ENCODE measurements at places on chromosomes 16 and 17. TPM values are rescaled to one million over a fixed set of nuclear protein-coding genes. Genes with fewer than 3 reads are reported as not detected.

- H3K4me3 ChIP-seq: no peak overlapping the region
- no peak overlapping the region for H3K27ac ChIP-seq
- DNase-seq: no peak
- H3K4me1 ChIP-seq: no peaks in the 10 kb centered on the region
These were observed 161.0 kb downstream of the CCDC182 start for GRCh38 chr17:57584050-57584551.

- no peak overlapping the region for H3K4me3 ChIP-seq
- no peak overlapping the region for H3K27ac ChIP-seq
- no peak for DNase-seq
- peaks cover 14% of the 10 kb centered on the region for H3K36me3 ChIP-seq
- no peaks in the 10 kb centered on the region for H3K4me1 ChIP-seq
These were observed 41.0 kb upstream of the CDRT4 start for GRCh38 chr17:15508466-15508865.

DNA sequence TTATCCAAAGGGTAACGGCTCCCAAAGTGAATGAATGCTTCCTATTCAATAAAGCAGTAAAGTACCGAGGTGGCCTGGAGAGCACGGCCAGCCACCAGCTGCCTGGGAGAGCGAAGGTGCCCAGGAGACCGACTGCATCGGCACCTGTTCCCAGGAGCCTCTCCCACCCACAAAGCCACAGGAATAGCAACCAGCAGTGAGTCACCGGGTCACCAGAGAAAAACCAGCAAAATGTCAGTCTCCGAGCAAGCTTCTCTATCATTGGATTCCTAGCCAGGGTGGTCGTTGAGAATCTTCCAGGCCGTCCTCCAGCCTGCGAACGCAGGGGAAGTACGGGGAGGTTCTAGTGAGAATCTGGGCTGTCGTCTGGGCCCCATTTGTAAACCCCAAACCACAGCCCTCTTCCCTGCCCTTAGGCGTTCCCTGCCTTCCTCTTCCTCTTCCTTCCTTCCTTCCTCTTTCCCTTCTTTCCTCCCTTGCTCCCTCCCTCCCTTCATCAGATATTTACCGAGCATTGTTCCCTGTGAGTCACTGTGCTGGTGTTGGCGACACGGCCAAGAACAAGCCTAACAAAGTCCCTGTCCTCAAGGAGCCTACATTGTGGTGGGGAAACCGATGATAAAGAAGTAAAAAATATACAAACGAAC lies 114.6 kb downstream of the SLC39A11 start:
- H3K27me3 ChIP-seq: no peaks in the 10 kb centered on the region
- peaks cover 7% of the 10 kb centered on the region for H3K4me1 ChIP-seq
- no peak overlapping the region for H3K4me3 ChIP-seq
- no peaks in the 10 kb centered on the region for H3K36me3 ChIP-seq
- H3K27ac ChIP-seq: no peak overlapping the region
- no peak for DNase-seq

DNA sequence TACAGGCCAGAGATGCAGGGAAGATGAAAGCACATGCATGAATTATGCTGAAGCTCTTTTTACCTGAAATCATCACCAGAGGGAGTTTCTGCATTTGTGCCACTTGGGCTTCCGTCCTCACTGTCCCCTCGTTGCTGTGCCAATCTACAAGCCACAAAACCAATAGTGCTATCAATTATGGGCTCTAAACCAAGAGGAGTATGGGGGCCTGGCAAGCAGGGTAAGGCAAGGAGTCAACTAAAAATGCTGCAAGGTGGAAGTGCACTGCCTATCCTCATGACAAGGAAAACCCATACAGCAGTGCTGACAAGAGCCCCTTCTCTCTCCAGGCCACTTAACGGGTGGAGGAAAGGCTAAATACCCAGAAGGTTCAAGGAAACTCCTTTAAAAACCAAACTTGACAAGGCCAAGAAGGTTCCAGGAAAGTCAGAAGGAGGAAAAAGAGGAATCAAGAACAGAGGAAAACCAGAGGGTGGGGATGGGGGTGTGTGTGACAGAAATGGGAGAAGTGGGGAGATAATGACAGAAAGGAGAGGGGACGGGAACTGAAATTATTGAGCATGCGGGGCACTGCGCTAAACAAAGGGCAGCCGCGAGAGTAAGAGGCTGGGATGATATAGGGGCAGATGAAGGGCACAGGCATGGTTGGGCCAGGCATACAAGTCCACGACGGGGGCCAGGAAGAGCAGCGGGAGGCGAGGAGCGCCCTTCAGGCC lies 674 bp downstream of the C17orf75 start:
- peaks cover 17% of the 10 kb centered on the region for H3K36me3 ChIP-seq
- H3K4me3 ChIP-seq: peak overlapping the region; percentile 98
- H3K27ac ChIP-seq: peak overlapping the region; percentile 88
- H3K4me1 ChIP-seq: peaks cover 34% of the 10 kb centered on the region
- DNase-seq: peak; percentile 78
- H3K27me3 ChIP-seq: no peaks in the 10 kb centered on the region

GRCh38 chr16:48246066-48246465 lies 1.3 kb downstream of the ABCC11 start:
- H3K4me3 ChIP-seq: peak overlapping the region; percentile 8
- DNase-seq: no peak
- H3K4me1 ChIP-seq: peaks cover 42% of the 10 kb centered on the region
- H3K36me3 ChIP-seq: peaks cover 2% of the 10 kb centered on the region
- no peaks in the 10 kb centered on the region for H3K27me3 ChIP-seq

GRCh38 chr17:33750943-33751701 lies 458.0 kb upstream of the ASIC2 start:
- peak overlapping the region; percentile 38 for H3K4me3 ChIP-seq
- H3K36me3 ChIP-seq: no peaks in the 10 kb centered on the region
- peaks cover 8% of the 10 kb centered on the region for H3K4me1 ChIP-seq
- peaks cover 22% of the 10 kb centered on the region for H3K27me3 ChIP-seq

GRCh38 chr16:19282101-19282500 lies 3.4 kb upstream of the CLEC19A start:
- no peak overlapping the region for H3K27ac ChIP-seq
- no peaks in the 10 kb centered on the region for H3K4me1 ChIP-seq
- no peaks in the 10 kb centered on the region for H3K27me3 ChIP-seq
- no peaks in the 10 kb centered on the region for H3K36me3 ChIP-seq

GRCh38 chr16:4606354-4606753 lies 8.3 kb downstream of the UBALD1 start:
- peaks cover 1% of the 10 kb centered on the region for H3K4me1 ChIP-seq
- no peak overlapping the region for H3K4me3 ChIP-seq
- H3K27me3 ChIP-seq: peaks cover 3% of the 10 kb centered on the region
- H3K36me3 ChIP-seq: no peaks in the 10 kb centered on the region
- no peak for DNase-seq

DNA sequence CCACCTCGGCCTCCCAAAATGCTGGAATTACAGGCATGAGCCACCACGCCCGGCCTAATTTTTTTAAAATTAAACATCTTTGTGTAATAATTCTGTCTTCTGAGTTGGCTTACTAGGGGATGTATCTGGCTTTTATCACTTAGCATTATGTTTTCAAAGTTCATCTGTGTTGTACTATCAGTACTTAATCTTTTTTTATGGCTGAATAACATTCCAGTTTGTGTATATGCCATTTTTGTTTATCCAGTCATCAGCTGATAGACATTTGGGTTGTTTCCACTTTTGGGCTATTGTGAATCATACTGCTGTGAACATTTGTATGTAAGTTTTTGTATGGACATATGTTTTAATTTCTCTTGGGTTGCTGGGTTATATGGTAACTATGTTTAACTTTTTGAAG lies 69.0 kb downstream of the CHD9 start:
- peaks cover 7% of the 10 kb centered on the region for H3K4me1 ChIP-seq
- H3K27ac ChIP-seq: no peak overlapping the region
- no peak for DNase-seq
- peaks cover 6% of the 10 kb centered on the region for H3K36me3 ChIP-seq
- H3K4me3 ChIP-seq: no peak overlapping the region
- H3K27me3 ChIP-seq: no peaks in the 10 kb centered on the region

DNA sequence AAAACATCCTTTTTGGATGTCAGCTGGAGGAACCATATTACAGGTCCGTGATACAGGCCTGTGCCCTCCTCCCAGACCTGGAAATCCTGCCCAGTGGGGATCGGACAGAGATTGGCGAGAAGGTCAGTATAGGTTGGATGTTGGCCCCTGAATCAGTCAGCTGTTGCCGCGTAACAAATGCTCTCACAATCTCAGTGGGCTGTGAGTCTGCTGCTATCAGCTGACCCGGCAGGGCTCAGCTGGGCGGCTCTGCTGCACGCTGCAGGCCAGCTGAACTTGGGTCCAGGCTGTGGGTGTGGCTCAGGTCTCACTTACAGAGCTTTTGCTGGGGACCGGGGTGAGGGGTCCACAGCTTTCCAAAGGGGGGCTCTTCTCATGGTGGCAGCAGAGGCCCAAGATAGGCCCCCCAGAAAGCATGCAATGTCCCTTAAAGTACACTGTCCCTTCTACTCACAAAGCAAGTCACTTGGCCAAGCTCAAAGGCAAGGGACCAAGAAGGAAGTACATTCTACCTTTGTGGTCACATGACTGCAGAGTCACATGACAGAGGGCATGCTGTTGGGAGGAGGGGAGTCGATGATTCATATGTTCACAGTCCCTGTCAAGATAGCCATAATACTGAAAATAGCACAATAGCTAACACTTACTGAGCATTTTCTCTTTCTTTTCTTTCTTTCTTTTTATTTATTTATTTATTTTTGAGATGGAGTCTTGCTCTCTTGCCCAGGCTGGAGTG lies 134.2 kb downstream of the ABCC1 start:
- no peaks in the 10 kb centered on the region for H3K4me1 ChIP-seq
- peaks cover 66% of the 10 kb centered on the region for H3K36me3 ChIP-seq
- no peak overlapping the region for H3K4me3 ChIP-seq
- peak overlapping the region; percentile 59 for H3K27ac ChIP-seq
- no peak for DNase-seq

GRCh38 chr16:66189951-66190350 lies 176.5 kb upstream of the CDH5 start:
- H3K4me1 ChIP-seq: no peaks in the 10 kb centered on the region
- DNase-seq: no peak
- H3K27me3 ChIP-seq: peaks cover 4% of the 10 kb centered on the region
- no peak overlapping the region for H3K27ac ChIP-seq
- H3K36me3 ChIP-seq: no peaks in the 10 kb centered on the region

- H3K36me3 ChIP-seq: no peaks in the 10 kb centered on the region
- H3K4me3 ChIP-seq: no peak overlapping the region
- H3K27me3 ChIP-seq: peaks cover 17% of the 10 kb centered on the region
- H3K4me1 ChIP-seq: peaks cover 7% of the 10 kb centered on the region
These were observed 15.4 kb upstream of the AKAP10 start for GRCh38 chr17:19992803-19993713.

GRCh38 chr16:5900046-5900445 lies 802.5 kb upstream of the EEF2KMT start:
- H3K27me3 ChIP-seq: no peaks in the 10 kb centered on the region
- DNase-seq: no peak
- no peak overlapping the region for H3K27ac ChIP-seq
- H3K36me3 ChIP-seq: peaks cover 2% of the 10 kb centered on the region

GRCh38 chr17:80455336-80455710 lies 21.1 kb downstream of the NPTX1 start:
- peaks cover 40% of the 10 kb centered on the region for H3K4me1 ChIP-seq
- no peaks in the 10 kb centered on the region for H3K36me3 ChIP-seq
- DNase-seq: no peak
- peak overlapping the region; percentile 93 for H3K27ac ChIP-seq

DNA sequence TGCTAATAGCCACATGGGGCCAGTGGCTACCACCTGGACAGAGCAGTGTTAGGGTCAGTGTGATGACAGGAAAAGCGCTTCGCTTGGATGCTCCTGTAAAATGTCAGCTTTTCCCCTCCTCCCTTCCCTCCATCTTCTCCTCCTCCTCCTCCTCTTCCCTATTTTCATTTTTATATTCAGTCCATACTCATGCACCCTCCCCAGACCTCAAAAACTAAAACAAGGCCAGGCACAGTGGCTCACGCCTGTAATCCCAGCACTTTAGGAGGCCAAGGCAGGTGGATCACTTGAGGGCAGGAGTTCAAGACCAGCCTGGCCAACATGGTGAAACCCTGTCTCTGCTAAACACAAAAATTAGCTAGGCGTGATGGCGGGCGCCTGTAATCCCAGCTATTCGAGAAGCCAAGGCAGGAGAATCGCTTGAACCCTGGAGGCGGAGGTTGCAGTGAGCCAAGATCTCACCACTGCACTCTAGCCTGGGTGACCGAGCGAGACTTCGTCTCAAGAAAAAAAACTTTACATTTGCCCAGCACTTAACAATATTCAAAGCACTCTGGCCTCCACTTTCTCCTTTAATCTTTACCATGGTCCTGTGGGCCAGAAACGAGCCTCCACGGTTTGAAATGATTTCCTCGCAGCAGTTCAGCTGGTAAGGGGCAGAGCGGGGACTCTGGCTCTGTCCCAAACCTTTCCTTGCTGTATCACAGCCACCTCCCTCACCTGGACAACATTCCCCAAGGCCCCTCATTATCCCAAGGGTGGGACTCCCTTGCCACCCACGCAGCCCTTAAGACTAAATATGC lies 21.8 kb downstream of the ANKRD40 start:
- peaks cover 4% of the 10 kb centered on the region for H3K4me1 ChIP-seq
- peaks cover 14% of the 10 kb centered on the region for H3K27me3 ChIP-seq
- H3K4me3 ChIP-seq: no peak overlapping the region
- H3K27ac ChIP-seq: no peak overlapping the region

The TAT gene
- total RNA-seq: not detected

The TP53TG3C gene
- total RNA-seq: not detected

The LDAF1 gene
- 9.5 TPM for total RNA-seq

The SLFN14 gene
- 0.07 TPM for total RNA-seq

The HAGHL gene
- total RNA-seq: 14.3 TPM

The SERPINF2 gene
- 0.19 TPM for total RNA-seq

Data from activated CD8-positive, alpha-beta memory T cell treated with anti-CD3 and anti-CD28 coated beads, Interleukin-2, amount 10 ng/mL, durations not matched to agents 7 days and 5 days (primary cell).